ENCODE measurements at places on chromosomes 1 and 21.

- no peak for DNase-seq
These were observed 19.6 kb downstream of the ZNF362 start for GRCh38 chr1:33275706-33276572.

GRCh38 chr1:61953790-61954150 lies 211.5 kb downstream of the PATJ start:
- DNase-seq, result no peak

- no peak for DNase-seq
These were observed 10.3 kb downstream of the AHCTF1 start for GRCh38 chr1:246921481-246921880.

DNA sequence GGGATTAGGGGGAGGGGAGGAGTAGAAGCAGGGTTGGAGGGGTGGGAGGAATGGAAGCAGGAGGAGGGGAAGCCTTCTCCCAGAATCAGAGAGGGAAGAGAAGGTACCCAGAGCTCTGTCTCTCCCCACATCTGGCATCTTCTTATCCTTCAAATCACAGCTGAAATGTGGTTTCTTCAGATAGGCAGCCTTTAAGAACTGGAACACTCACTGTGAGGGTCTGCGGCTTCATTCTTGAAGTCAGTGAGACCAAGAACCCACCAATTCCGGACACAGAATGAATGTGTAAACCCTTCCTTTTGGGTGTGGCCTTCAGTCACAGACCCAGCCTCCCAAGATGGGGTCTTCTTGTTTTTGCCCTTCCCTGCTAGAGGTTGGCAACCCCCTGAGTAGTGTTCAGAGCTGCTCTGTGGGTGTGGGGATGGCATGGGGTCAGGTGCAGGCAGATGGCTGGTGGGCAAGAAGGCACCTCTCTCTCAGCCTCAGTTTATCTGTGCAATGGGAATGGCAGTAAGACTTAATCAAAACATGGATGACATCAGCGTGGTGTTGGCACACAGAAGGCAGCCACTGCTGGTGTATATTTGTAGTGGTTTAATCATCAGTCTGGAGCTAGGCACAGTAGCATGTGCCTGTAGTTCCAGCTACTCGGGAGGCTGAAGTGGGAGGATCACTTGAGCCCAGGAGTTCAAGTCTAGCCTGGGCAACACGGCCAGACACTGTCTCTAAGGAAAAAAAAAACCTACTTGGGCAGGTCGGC lies 7.2 kb downstream of the FAAH start:
- DNase-seq, result no peak

GRCh38 chr21:27813750-27814149 lies 846.9 kb upstream of the ADAMTS5 start:
- no peak for DNase-seq

GRCh38 chr1:96508233-96508632 lies 213.4 kb upstream of the PTBP2 start:
- no peak for DNase-seq

DNA sequence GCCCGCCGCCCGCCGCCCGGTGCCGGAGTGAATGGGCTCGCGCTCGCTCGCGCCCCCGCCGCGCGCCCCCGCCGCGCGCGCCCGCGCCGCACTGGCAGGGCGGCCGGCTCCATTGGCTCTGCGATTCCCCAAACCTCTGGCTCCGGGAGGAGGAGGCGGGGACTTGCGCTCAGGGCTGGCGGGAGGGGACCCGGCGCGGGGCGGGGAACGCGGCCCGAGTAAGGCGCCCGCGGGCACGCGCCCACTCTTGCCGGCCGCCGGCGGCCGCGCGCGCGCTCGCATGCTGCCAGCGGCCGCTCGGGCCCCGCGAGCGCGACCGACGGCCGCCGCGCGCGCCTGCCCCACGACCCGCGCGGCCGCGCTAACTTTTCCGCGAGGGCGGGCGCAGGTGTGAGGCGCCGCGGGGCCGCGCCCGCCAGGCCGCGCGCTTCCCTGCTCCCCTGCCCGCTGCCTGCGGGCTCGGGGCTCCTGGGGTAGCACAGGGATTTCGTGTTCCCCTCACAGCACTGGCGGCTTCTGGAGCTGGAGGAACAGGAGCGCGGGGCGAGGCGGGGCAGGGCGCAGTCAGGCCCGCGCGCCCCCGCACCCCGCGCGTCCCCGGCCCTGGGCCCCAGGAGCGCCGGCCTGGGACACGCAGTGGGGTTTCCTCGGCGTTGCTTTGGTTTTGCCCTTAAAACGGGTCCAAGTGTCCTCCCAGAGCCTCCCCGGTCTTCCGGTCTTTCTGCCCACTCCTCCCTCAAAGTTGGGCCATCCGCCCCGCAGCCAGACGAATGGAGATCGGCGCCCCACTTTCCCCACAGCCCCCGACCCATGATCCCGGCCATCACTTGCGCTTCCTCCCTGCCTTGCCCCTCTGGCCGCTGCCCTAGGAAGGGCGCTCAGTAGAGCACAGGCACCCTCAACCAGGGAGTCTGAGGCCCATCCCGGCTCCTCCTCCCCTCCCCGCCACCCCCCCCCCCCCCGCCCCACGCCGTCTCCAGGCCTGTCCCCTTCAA lies 101.5 kb downstream of the CASZ1 start:
- peak; percentile 67 for DNase-seq

- DNase-seq, result no peak
These were observed 31.0 kb downstream of the TNNT2 start for GRCh38 chr1:201346337-201346939.

DNA sequence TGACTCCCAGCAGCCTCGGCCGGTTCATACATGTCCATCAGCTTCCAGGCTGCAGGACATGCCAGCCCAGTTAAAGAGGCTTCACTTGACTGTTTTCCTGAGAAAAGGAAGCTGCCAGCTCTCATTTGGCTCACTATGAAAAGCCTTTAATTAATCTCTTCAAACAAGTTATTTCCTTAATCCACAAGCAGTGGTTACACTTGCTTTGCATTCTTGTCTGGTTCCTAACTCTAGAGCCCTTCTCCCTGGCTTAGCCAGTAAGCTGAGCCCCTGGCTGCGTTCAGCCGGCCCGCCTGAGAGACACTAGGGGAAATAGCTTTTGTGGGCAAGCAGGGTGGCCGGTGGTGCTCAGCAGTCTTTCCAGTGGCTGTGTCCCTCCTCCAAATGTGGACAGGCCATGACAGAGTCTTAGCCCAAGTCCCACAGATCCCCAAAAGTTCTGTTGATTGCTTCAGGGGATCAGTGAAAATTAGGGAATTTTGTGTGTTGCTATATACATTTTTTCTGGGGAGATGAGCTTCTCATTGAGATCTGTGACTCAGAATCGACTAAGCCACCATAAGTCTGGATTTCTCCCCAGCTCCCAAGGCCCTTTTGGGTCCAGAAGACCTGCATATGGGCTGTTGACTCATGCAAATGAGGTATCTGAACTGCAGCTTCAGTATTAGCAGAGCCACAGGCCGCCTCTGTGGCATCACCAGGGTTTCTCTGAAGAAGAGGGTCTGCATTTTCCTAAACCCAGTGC lies 10.1 kb downstream of the ATF3 start:
- no peak for DNase-seq

GRCh38 chr1:212291505-212292134 lies 6.4 kb downstream of the PPP2R5A start:
- no peak for DNase-seq

GRCh38 chr1:180916012-180916770 lies 3.5 kb downstream of the KIAA1614 start:
- no peak for DNase-seq

GRCh38 chr1:83978056-83978455 lies 20.9 kb downstream of the TTLL7 start:
- no peak for DNase-seq

GRCh38 chr1:16083486-16083885 lies 10.0 kb upstream of the FAM131C start:
- DNase-seq, result no peak

DNA sequence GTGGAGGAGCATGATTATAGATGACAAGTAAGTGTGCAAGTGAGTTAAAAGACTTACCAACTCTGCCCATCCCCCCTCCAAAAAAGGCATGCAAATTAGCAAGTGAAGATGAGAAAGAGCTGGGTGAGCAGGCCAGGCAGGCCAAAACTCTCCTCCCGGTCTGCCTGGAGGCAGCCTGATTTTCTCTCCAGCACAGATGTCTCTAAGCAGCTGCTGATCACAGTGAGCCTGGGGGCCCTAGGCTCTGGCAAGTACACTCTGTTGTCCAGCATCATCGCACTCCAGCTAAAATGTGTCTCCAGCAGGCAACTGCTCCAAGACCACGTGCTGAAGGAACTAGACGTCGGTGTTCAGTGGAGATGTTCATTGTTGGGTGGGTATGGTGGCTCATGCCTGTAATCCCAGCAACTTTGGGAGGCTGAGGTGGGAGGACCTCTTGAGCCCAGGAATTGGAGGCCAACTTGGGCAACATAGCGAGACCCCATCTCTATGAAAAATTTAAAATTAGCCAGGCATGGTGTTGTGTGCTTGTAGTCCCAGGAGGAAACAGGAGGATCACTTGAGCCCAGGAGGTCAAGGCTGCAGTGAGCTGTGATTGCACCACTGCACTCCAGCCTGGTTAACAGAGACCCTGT lies 56.7 kb upstream of the PUM1 start:
- no peak for DNase-seq

DNA sequence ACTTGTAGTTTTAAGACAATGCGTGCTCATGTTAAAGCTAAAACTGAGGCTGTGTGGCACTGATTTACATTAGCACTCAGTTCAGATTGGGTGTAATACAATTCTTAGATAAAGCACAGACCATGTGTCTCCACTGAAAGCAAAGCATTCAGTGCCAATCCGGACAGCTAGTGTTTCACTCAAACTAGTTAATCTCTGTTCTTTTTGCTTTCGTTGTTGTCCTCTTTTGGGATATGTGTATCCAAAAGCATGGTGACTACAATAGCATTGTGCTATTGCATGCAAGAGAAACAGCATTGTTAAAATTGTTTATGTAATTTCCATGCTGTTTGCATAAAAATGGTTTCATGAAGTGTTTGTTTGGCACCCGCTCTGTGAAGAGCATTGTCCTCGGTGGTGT lies 54.6 kb downstream of the F3 start:
- no peak for DNase-seq

GRCh38 chr1:45762291-45762690 lies 11.8 kb upstream of the IPP start:
- DNase-seq, result no peak

DNA sequence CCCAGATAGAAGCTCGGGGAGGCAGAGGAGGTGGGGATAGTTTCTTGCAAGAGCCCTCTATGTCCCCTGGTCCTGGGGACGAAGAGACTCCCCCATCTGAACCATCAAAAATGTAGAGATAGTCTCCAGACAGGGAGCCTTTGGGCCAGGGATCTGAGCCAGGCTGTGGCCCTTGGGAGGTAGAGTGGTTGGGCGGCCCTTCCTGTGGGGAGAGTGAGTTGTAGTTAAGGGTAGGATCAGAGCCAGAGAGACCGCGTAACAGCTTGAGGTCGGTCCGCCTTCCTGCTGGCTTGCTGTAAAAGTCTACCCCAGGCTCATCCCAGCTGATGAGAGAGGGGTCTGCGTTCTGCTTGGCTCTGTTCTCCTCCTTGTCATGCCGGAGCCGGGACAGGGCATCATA lies 25.3 kb downstream of the PIK3C2B start:
- DNase-seq, result no peak

- no peak for DNase-seq
These were observed 93.0 kb upstream of the PLPPR4 start for GRCh38 chr1:99171184-99171813.

- DNase-seq, result no peak
These were observed 848 bp downstream of the CTTNBP2NL start for GRCh38 chr1:112396653-112397471.

GRCh38 chr1:61316493-61316892 lies 234.1 kb downstream of the NFIA start:
- no peak for DNase-seq

DNA sequence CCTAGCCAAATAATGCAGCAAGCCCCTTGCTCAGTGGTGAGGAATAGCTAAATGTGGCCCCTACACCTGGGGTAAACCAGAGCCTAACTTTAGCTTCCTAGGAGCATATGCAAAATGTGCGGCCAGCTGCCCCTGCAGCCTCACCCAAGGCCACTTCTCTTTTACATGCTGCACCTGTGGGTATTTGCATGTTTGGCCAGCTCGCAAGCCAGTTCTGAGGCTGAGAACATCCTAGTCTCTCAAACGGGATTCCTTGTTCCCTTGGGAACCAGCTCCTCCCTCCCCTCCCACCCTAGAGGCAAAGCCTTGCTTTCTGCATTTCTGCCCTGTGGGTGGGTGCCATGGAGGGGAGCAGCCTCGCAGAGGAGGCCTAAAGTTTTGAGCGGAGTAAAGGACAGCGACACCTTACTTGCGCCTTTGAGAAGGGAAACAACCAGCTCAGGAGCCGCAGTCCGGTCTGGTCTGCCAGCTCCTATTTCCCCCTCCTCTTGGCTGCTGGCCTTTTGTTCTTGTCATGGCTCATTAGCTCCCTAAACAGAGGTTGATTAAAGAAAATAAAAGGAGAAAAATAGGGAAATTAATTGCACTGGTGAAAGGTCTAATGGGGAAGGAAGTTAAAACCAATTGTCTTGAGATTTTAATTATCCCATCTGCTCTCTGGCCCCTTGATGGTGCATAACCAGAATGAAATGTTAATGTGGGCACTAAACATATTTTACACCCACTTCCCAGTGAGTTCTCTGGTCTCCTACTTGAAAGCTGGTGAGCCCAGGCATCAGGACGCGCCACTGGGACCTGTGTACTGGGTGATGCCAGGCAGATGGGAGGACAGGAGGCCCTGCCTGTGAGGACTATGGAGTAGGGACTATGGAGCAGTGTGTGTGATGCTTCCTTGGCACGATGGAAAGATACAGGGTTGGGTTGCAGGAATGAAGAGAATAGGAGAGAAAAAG lies 68.7 kb downstream of the TEX35 start:
- DNase-seq, result no peak

- no peak for DNase-seq
These were observed 76.3 kb downstream of the KRTAP19-8 start for GRCh38 chr21:30962013-30962412.

DNA sequence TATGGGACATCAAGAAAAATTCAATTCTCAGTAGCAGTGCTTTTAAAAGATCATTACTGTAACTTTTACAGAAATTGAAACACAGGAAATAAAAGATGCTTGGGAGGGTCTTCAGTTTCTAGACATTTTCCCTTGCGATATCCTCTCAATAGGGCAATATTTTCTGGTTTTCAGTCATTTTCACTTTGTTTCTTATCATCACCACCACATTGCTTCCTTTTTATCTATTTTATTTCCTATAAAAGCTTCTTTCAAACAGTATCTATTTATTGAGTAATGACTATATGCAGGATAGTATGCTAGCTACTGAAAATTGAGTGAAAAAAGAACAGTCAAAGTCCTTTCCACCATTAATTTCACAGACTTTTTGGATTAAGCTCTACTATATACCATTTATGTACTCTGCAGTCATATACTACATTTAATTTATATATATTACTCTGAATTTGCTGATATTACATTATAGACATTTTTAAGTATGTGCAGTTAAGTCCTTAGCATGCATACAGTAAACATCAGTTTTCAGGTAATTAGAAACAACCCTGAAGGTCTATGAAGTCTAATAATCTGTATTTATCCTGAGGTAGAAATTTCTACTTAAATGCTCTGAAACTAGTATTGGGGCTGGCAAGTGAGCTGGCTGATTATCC lies 18.7 kb downstream of the TRMT1L start:
- no peak for DNase-seq

GRCh38 chr1:93658188-93658587 lies 23.4 kb downstream of the BCAR3 start:
- DNase-seq, result no peak

Data from stimulated activated CD4-positive, alpha-beta T cell treated with anti-CD3 and anti-CD28 coated beads, Interleukin-2, amount 100 ng/mL, for 4 hours (primary cell).